ENCODE measurements at places on chromosomes 4 and X.

DNA sequence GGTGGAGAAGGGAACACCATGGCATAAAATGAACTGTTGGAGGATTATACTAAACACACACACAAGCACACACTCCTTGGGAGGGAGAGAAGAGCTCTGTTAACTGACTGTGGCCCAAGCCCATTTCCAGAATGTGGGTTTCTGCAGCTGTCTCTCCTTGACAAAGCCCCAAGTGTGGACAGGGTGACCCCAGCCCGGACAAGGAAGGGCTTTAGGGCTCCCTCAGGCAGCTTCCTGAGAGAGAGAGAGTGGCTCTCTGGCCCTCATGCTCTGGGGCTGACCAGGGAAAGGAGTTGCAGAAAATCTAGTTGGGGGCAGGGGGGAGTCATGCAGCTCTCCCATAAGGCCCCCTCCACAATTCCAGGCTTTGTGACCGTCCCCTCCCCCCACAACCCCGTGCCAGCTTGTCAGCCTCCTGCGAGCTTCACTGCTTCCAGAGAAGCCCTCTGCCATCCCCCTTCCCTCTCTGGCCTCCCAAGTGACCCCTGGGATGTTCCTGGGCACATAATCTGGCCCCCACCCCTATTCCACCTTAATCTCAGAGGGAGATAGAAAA is 590 bp downstream of the ARHGEF9 start:
- DNase-seq: no peak

GRCh38 chr4:153799694-153800074 is 10.8 kb upstream of the SFRP2 start:
- DNase-seq: no peak

DNA sequence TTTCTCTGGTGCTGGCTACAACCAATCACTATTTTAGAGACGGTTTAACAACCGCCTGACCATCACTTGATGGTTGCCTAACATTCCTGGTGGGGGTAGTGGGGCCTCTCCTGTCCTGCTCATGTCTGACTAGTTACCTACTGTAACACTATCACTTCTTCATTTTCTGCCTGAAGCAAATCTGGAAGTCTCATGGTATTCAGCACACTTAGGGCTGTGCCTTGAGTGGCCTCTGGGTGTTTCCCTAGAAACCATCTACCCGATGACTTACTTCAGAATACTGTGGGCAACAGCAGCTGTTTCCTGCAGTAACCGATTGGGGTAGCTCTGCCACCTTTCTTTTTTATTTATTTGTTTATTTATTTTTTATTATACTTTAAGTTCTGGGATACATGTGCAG is 880.1 kb upstream of the INTU start:
- no peak for DNase-seq

GRCh38 chr4:139736274-139736660 is 70.6 kb downstream of the MGST2 start:
- no peak for DNase-seq

GRCh38 chr4:27881705-27882104 is 1021.1 kb downstream of the STIM2 start:
- DNase-seq: no peak

DNA sequence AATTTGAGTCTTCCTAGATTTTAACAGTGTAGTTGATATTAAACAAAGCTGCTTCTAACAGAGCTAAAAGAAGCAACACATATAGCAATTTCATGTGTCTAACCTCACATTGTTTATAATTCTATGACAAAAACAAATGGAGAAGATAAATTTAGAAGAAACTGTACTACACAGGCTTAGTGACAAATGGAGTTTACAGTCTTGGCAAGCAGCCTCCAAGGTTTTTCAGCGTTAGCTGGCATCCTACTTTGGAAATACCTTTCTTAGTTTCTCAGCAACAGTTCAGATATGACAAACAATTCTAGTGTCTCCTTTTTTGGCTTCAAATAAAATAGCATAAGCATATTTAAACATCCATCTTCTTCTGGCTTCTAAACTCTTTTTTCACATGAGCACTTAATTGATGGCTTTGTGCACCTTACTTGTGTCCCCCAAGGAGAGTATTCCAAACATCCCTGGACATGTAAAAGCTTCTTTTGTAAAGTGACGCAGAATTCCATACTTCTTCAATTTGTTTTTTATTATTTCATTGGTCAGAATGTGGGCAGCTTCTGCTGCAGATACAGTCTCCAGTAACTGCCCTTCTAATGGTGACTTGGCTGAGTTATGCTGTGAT is 249.8 kb downstream of the ANTXR2 start:
- no peak for DNase-seq

DNA sequence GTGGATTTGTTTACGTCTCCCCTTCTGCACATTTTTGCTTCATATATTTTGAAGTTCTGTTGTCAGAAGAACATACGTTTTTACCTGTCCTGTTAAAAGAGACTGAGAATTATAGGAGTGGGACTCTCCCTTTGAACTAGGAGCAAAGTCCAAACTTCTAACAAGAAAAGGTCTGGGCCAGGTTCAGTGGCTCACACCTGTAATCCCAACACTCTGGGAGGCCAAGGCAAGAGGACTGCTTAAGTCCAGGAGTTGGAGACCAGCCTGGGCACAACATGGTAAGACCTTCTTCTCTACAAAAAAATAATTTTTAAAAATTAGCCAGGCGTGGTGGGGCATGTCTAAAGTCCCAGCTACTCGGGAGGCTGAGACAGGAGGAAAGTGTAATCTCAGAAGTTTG is 15.8 kb downstream of the LIN54 start:
- DNase-seq: no peak

Measured in cortex of kidney (tissue), 1 donor.